Aortic smooth muscle cell (primary cell): ENCODE measurements at places on chromosomes 7 and 10. TPM values are rescaled to one million over a fixed set of nuclear protein-coding genes. Genes with fewer than 3 reads are reported as not detected.

The ELMO1 gene
- total RNA-seq = 3.9 and 6.3 TPM in 2 replicates

The CFAP43 gene
- total RNA-seq = 0.31 and 0.53 TPM in 2 replicates

The IMPDH1 gene
- total RNA-seq = 35.1 and 38.3 TPM in 2 replicates

The MACC1 gene
- under 0.01 and 0.06 TPM in 2 replicates for total RNA-seq

The ADRB1 gene
- total RNA-seq = not detected in 2 replicates

The IFIT1B gene
- total RNA-seq = 0.06 TPM in 1 of 2 replicates, not detected in the other

The EBF3 gene
- total RNA-seq = 0.81 and 1.7 TPM in 2 replicates

The HKDC1 gene
- total RNA-seq = 1.4 and 1.7 TPM in 2 replicates

The XPNPEP1 gene
- 247 and 252 TPM in 2 replicates for total RNA-seq

The GPR37 gene
- 2.4 and 4.8 TPM in 2 replicates for total RNA-seq

The CYP3A7 gene
- not detected in 2 replicates for total RNA-seq

The THSD7A gene
- total RNA-seq = 1.1 and 1.5 TPM in 2 replicates

The SH2B2 gene
- total RNA-seq = 0.50 and 0.92 TPM in 2 replicates

The SLC16A12 gene
- total RNA-seq = 0.25 and 0.53 TPM in 2 replicates

The FXYD4 gene
- not detected in 2 replicates for total RNA-seq

The NEUROG3 gene
- not detected in 2 replicates for total RNA-seq

The VAX1 gene
- total RNA-seq = not detected in 2 replicates

The ENTPD1 gene
- 0.99 and 1.1 TPM in 2 replicates for total RNA-seq

The ZPBP gene
- total RNA-seq = not detected in 2 replicates

The LIPJ gene
- total RNA-seq = under 0.01 TPM in 1 of 2 replicates, not detected in the other

The HEPACAM2 gene
- total RNA-seq = not detected in 2 replicates

The ANXA8 gene
- total RNA-seq = not detected in 2 replicates

The CH25H gene
- total RNA-seq = 0.12 and 0.40 TPM in 2 replicates

The PRKRIP1 gene
- 13.1 and 14.6 TPM in 2 replicates for total RNA-seq

The CLIP2 gene
- total RNA-seq = 52.5 and 56.9 TPM in 2 replicates

The SDK1 gene
- 0.13 and 0.25 TPM in 2 replicates for total RNA-seq

The MSS51 gene
- 1.1 and 1.2 TPM in 2 replicates for total RNA-seq

The STAG3 gene
- 0.92 and 1.1 TPM in 2 replicates for total RNA-seq

The NUTM2D gene
- total RNA-seq = 1.6 and 1.7 TPM in 2 replicates

The HOXA10 gene
- total RNA-seq = under 0.01 TPM in 2 replicates

The ANKRD2 gene
- total RNA-seq = 0.50 and 1.5 TPM in 2 replicates

The TRRAP gene
- total RNA-seq = 12.8 and 16.7 TPM in 2 replicates

The NUDT13 gene
- 1.3 and 2.0 TPM in 2 replicates for total RNA-seq

The BRAF gene
- total RNA-seq = 16.0 and 21.9 TPM in 2 replicates

The PRXL2A gene
- 10.5 and 10.7 TPM in 2 replicates for total RNA-seq

The PHYHIPL gene
- total RNA-seq = under 0.01 and 0.25 TPM in 2 replicates

The MCM10 gene
- total RNA-seq = 5.2 and 14.3 TPM in 2 replicates

The CCDC172 gene
- total RNA-seq = not detected in 2 replicates

The SFTPA2 gene
- not detected in 2 replicates for total RNA-seq

The EVX1 gene
- total RNA-seq = not detected in 2 replicates

The SKIDA1 gene
- total RNA-seq = 0.37 and 0.66 TPM in 2 replicates

The CAMK2B gene
- total RNA-seq = 1.3 and 2.9 TPM in 2 replicates

The PPP1R17 gene
- not detected in 2 replicates for total RNA-seq

The SFMBT2 gene
- 1.2 and 3.4 TPM in 2 replicates for total RNA-seq

The TMEM236 gene
- total RNA-seq = 0.06 TPM in 1 of 2 replicates, not detected in the other

The MLXIPL gene
- under 0.01 TPM in 1 of 2 replicates, not detected in the other for total RNA-seq
